ENCODE measurements at places on chromosomes 13 and 19.

- DNase-seq, result no peak
Observed at GRCh38 chr13:32910530-32910929, 105.7 kb upstream of the KL start.

- DNase-seq, result no peak
Observed at GRCh38 chr19:30163663-30164062, 208.5 kb upstream of the ZNF536 start.

DNA sequence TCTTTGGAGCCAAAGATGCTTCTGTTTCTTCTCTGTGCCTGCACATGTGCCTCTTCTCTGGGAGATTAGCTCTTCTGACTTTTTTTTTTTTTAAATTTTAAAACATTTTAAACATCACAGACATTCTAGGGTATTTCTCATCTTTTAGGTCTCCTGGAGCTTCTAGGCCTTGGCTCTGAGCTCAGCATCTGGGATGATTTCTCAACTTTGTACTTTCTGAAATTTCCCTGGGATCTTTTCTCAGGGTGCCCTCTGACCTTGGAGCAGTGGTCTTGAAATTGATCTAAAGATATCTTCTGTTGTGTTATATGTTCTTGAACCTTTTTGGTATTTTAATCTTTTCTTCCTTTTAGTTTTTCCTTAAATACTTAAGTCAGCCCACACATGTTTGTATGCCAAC is 6.2 kb downstream of the WASF3 start:
- DNase-seq, result no peak

GRCh38 chr19:47663911-47664771 is 49.1 kb upstream of the EHD2 start:
- no peak for DNase-seq

DNA sequence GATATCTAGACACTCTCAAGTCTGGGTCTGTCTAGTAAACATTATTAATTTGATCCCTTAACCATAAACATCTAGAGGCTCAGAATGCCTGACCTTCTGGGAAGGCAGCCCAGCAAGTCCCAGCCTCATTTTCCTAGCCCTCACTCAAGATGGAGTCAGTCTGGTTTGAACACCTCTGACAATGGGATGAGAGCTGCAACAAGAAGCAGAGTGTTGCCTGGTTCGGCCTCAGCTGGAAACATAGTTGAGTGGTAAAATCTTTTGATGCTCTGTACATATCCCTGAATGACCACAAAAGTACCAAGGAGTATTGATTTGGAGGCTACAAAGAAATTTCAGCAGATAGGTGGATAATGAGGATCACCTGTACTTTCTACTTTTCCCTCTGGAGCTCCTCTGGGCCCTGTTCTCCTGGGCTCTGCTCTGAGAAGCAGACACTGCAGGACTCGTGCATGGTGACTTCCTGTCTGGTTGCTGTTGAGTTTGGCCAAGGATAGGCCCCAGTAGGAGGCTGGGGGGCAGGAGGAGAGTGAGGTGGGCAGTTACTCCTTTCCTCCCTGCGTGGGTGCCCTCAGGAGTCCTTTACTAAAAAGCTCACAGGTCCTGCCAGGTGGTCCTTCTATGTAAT is 68.4 kb upstream of the SLC15A1 start:
- no peak for DNase-seq

DNA sequence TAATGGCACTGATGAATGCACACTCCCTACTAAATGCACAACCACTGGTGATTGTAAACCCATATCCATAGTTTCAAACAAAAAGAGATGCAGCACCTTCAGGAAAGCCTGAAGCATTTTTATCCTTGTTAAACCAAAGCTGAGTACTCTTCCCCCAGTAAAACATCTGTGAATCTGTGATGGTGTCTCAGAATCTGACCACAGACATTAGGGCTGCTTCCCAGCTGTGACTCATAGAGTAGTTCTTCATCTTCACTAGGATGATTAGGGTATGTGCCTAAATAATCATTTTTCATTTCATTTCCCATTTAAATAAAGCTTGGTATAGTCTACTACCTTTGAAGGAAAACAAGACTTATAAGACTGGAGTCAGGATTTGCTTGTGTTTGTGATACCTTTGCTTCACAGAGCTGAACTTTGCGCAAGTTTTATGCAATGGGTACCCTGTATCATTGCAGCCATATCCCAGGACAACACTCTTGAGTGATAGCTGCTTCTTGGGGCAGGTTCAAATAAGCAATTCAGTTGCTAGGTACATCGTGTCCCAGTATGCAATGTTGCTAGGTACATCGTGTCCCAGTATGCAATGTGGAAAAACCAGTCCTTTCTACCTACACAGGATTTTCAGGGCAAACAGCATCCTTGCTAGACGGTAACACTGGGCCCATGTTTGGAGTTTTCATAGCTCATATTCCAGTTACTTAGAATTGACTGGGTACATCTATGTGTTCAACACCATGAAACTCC is 277.1 kb downstream of the IRS2 start:
- no peak for DNase-seq

Data from stimulated activated CD8-positive, alpha-beta memory T cell treated with anti-CD3 and anti-CD28 coated beads, Interleukin-15, amount 100 ng/mL, for 24 hours (primary cell).